Myocyte (in vitro differentiated cells): ENCODE measurements at places on chromosomes 4 and X.

- no peak for DNase-seq
Observed at GRCh38 chr4:89549907-89550306, 242.3 kb upstream of the GPRIN3 start.

GRCh38 chr4:181685461-181685860 lies 557.7 kb upstream of the TENM3 start:
- no peak for DNase-seq

DNA sequence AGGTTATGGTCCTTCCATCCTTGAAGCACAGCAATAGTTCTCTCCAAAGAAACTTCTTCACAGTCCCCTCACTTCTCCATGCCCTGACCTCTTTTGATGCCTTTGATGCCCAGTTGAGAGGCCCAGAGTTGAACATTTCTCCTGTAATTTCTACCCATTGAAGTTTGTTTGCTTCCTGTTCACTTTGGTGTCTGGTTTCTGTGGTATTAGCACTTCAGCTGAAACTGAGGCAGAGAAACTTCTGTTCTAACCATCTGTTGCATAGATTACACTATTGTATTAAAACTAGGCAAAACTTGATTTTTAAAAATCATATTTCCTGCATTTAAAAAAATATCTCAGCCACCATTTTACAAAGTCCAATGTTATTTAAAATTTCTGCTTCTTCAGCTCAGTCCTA lies 89.8 kb upstream of the ADGRG2 start:
- no peak for DNase-seq

DNA sequence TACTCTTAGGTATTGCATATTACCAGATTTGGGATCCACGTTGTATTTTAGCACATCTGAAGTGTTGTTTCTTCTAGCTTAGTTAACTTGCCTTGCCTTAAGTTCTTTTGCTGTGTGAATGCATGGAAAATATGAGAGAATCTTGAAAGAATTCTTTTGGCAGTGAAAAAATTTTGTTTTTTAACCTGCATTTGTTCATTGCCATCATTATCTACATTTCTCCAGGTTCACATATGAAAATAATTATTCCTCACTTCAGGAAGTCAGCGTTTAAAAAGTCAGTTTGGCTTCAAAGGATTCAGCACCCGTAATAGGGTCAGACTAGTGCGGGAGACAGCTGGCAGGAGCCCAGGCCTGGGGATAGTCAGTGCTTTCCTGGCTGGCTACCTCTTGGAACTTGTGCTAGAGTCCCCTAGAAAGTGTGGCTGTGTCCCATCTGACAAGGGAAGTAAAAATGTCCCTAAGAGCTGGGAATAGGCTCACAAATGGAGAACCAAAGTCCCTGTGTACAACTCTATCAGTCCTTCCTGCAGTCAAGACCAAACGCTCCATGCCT lies 251.9 kb upstream of the KLF3 start:
- no peak for DNase-seq

DNA sequence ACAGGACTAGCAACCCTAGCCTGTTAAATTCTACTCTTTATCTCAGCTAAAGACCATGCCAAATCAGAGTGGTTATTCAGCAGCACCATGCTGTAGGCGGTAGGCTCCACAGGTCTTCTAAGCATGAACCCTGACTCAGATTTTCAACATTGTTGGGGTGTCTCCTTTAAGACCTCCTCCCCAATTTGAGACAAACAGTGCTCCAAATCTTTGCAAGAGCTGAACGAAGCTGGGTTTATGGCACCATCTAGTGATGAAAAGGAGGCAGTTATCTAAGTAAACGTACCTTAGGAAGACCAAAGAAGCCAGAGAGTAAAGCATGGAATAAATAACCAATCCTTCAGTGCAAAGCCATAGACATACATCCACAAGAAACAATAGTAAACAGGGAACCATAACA lies 334.5 kb upstream of the SLC7A11 start:
- no peak for DNase-seq

DNA sequence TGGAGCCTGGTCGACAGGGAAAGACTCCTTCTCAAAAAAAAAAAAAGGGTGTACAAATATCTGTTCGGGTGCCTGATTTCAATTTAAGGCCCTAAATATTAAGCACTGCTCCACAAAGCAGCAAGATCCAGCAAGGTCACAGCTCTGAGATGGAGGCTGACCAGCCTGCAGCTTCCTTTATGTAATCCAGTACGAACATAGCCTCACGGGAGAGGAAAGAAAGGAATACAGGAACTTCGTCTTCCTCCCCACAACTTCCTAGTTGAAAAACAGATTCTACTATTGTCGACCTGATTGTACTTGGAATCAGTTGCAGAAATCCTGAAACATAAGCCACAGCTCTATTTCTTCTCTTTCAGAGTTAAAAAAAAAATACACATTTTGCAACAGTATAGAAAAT lies 53.5 kb upstream of the TBC1D9 start:
- no peak for DNase-seq
